ENCODE measurements at places on chromosomes 7 and 10.

DNA sequence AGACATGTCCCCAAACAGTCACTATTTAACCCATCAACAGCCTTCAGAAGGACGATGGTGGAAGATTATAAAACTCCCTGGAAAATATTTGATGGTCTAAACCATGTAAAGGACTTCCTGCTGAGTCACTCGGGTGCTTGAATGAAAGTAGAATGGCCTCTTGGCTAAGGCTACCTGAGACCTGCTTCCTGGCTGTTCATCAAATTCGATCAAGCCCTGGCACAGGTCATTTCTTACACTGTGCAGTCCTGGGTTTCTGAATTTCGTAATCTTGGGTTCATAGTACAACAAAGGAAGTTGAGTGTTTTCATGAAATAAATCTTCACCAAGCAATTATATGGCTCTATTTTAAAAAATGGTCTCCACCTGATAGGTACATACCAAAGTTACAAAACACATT is 260.3 kb upstream of the RNF32 start:
- DNase-seq, result no peak

- DNase-seq, result no peak
Measured at GRCh38 chr7:67496589-67496988, 500.0 kb downstream of the TYW1 start.

DNA sequence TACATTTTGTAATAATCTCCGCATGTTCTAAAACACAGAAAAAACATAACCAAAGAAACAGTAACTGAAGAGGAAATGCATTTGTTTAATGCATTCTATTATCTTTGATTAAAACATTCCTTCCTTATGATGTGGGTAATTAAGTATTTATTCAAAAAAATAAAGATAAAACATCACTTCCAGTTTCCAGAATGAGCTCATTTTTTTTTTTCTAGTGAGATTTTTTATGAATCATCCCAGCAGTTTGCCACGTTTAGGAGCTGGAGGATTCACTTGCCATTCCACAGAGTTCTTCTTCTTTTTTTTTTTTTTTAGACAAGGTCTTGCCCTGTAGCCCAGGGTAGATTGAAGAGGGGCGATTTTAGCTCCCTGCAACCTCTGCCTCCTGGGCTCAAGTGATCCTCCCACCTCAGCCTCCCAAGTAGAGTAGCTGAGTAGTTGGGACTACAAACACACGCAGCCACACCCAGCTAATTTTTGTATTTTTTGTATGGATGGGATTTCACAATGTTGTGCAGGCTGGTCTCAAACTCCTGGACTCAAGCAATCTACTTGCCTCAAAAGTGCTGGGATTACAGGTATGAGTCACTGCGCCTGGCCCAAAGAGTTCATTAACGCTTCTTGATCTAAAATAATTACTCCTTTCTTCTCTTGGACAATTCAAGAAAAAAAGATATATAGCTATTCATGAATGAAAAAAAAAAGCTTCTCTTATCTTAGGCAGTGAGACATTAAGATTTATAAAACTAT is 177.3 kb downstream of the DKK1 start:
- DNase-seq, result no peak

DNA sequence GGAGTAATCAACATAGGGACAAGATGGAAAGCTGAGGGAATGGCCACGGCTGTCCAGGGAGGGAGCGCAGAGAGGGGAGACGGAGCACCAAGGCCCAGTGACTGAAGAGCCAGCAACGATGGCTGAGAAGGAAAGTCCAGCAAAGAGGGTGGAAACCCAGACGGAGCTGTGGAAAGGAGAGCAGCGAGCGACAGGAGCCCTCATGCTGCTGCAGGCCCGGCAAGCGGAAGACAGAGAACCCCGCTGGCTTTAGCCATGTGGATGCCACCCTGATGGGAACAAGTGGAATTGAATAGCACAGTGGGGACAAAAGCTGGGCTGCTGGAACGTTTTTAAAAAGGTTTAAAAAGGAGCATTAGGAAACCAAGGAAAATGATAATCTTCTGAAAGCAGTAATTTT is 82.9 kb upstream of the DDC start:
- DNase-seq, result no peak

DNA sequence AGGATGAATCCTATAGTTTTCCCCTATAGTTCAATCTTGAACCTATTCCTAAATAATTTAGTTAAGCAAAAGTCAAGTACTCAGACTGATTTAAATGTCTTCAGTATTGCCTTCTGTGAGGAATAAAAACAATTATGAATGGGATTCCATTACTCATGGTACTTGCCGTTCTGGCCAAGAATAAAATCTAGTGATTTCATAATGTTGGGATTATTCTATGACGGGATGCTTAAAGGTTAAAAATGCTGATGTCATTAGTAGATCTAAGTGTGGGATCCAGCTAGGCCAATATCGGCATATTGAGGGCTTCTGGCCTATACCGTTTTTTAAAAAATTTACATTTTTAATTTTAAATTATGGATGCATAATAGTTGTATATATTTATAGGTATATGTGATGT is 5.3 kb downstream of the BPGM start:
- DNase-seq, result no peak

Measured in NCI-H2081 treated with DMSO at 0.1 percent for 48 hours (cell line).